ENCODE measurements at places on chromosomes 16 and 17.
A peak's percentile ranks its signal among the peaks of the same experiment; 100 is the strongest.

DNA sequence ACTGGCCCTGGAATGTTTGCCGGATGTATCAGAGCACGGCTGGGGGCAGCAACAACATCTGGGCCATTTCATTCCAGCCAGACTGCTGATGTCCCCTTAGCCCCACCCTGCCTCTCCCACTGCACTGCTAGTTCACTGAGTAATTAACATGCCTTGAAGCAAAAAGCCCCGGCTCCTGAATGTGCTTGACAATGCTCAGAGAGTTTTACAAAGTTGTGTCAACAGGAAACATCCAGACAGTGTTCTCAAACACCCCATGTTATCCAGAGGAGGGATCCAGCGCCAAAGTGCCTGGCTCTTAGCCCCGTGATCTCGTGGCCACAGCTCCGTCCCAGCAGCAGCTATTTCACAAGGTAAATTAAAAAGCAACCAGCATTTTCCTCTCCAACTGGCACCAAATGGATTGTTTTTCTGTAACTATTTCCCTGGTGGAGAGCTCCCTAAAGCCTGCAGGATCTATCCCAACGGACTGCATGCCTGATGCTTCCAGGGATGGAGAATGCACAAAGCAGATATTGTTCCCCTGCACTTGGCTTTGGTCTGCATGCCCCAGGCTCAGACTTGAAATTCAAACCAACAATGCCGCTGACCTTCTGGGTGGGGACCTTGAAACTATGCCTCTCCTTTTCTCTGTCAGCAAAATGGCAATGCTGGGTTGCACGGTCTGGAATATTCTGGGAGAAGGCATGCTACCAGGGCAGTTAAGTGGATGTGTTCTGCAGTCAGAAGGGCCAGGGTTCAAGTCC, 115.6 kb upstream of the CDH5 start:
- DNase-seq = no peak

DNA sequence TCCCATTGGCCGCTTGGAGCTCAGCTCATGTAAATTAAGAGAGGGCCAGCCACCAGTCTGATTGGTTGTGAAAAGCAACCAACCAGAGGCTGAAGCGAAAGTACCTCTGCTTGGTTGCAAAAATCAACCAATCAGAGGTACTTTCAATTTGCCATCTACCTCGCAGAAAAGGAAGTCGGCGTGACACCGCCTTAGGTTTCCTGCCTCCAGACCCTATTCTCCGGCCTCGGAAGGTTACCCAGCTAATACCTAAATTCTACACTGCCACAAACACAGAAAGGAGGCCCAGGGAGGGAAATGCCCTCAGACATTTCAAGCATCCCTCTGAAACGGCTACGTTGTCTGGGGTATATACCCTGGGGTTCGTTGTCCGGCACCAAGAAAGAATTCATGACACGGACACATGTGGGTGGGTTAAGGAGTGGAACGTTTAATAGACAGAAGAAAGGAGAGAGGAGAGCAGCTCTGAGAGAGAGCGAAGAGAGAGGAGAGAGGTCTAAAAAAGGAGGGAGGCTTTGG, 481.3 kb downstream of the TMEM114 start:
- no peak for DNase-seq

- no peak for DNase-seq
Observed at GRCh38 chr17:68446626-68447041, 10.7 kb downstream of the WIPI1 start.

DNA sequence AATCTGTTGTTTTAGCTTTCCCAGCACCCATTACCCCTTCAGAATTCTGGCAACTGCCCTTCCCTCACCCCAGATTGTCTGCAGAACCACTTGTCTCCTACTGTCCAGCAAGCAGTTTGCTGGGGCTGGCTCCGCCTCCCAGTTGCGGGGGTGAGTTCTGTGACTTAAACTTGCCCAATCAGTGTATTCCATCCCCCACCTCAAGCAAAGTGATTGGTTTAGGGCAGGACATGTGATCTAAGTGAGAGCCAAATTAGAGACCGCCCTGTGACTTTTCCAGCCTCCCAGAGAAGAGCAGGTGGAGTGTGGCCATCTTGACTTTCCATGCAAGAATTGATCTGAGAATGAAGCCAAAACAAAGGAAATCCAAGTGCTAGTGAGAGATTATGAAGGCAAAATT, 22.7 kb upstream of the SRCIN1 start:
- DNase-seq = peak; percentile 29

GRCh38 chr17:1154704-1155103, 25.1 kb downstream of the ABR start:
- DNase-seq = no peak

DNA sequence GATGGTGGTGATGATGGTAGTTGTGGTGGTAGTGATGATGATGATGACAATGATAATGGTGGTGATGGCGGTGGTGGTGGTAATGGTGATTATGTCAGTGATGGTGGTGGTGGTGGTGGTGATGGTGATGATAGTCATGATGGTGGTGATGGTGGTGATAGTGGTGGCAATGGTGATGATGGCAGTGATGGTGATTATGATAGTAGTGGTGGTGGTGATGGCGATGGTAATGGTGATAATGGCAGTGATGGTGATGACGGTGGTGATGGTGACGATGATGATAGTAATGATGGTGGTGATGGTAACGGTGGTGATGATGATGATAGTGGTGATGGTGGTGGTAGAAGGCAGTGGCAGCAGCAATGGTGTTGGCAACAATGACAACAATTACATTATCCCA, 55.3 kb downstream of the RBFOX3 start:
- no peak for DNase-seq

GRCh38 chr17:77311371-77311981, 170.7 kb downstream of the SEC14L1 start:
- DNase-seq = no peak

- no peak for DNase-seq
Observed at GRCh38 chr16:50815382-50815781, 73.5 kb downstream of the CYLD start.

DNA sequence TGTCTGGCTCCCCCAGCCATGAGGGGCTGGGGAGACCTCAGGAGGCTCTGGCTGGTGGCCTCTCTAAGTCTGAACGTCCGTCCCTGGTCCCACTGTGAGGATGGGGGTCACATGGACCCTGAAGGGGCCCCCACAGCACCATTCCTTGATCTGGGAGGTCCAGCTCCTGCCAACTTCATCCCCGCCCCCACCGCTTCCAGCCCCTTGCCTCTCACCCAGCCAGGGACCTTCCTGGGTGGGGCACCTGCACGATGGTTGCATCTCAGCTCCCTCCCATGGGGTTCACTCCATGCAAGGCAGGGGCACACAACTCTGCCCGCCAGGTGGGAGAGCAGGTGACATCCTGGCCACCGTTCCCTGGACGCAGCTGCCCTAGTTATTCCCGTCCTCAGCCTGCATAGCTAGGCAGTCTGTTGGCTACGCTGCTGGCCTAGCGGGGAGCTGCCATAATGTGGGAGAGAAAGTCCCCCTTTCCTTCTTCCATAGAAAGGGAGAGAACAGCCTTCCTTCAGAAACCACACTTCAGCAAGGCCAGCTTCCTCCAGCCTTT, 217.9 kb upstream of the RPL38 start:
- DNase-seq = no peak

GRCh38 chr17:80212511-80212910, 7.6 kb downstream of the SGSH start:
- no peak for DNase-seq

GRCh38 chr16:84700446-84701300, 873 bp downstream of the USP10 start:
- peak; percentile 42 for DNase-seq

DNA sequence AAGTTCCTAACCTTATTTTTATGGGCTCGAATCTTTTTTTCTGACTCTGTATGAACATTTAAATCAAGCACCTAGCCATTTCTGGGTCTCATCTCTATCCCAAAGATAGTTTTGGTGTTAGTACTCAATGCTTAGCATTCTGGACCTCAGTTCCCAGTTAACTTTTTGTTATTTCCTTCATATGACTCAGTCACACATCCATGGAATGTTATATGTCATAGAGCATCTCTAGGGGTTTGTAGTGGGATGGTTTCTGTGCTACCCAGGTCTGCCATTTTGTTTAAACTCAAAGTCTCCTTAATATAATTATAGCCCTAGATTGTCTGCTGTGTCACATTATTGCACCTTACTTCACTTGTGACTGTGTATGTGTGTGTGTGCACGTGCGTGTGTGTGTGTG, 90.1 kb downstream of the EFCAB13 start:
- no peak for DNase-seq

GRCh38 chr17:61384692-61385576, 14.7 kb upstream of the TBX2 start:
- no peak for DNase-seq

DNA sequence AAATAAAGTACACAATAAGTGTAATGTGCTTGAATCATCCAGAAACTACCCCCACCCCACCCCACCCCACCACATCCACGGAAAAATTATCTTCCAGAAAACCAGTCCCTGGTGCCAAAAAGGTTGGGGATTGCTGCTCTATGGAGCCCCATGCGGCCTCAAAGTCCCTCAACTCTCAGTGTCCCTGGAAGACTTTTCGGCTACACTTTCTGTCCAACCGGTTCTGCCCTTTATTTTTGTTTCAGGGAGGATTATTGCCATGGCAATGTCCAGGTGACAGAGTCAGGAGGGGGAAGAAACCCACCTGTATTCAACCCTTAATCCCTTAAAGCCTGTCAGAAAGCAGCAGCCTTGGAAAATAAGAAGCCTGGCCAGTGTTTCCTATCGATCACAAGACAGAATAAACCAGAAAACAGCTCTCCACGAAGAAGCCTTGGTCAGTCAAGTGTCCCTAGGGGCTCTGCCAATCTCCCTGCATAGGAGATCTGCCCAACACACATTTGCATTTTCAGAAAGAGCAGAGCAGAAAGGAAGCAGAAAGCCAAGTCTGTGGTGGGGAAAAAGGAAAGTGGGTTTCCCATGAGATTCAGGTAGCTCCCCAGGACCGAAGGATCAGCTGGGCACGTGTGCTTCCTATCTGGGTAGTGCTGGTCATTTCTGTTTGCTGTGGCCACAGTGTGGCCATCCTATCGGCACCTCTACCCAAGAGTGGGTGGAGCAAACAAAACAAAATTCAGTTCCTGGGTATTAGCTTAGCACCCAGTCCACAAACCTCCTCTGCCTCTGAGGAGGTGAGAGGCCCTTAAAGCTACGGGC, 342.7 kb downstream of the SOX9 start:
- no peak for DNase-seq

- no peak for DNase-seq
Observed at GRCh38 chr17:45225051-45225700, 3.5 kb downstream of the FMNL1 start.
